ENCODE measurements at places on chromosomes 7 and 10. TPM values are rescaled to one million over a fixed set of nuclear protein-coding genes. Genes with fewer than 3 reads are reported as not detected.
A peak's percentile ranks its signal among the peaks of the same experiment; 100 is the strongest.

- no peak for DNase-seq
Observed at GRCh38 chr10:113022265-113022664, 72.2 kb downstream of the TCF7L2 start.

OLAH gene
- not detected for total RNA-seq

GRCh38 chr7:51680594-51681399, 364.2 kb upstream of the COBL start:
- DNase-seq: no peak

UBE2H gene
- total RNA-seq: 101 TPM

DNA sequence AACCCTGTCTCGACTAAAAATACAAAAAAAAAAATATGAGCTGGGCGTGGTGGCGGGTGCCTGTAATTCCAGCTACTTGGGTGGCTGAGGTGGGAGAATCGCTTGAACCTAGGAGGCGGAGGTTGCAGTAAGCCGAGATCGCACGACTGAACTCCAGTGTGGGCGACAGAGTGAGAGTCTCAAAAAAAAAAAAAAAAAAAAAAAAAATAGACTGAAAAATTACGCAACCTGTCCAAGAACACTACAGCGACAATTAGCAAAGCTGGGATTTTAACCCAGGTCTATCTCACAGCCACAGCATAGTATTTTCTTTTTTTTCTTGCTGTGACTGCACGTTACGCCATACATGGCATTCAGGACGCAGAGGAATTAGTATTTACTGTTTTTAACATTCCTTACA, 1.1 kb upstream of the RABGEF1 start:
- DNase-seq: no peak

GPRIN2 gene
- total RNA-seq: 1.3 TPM

DNA sequence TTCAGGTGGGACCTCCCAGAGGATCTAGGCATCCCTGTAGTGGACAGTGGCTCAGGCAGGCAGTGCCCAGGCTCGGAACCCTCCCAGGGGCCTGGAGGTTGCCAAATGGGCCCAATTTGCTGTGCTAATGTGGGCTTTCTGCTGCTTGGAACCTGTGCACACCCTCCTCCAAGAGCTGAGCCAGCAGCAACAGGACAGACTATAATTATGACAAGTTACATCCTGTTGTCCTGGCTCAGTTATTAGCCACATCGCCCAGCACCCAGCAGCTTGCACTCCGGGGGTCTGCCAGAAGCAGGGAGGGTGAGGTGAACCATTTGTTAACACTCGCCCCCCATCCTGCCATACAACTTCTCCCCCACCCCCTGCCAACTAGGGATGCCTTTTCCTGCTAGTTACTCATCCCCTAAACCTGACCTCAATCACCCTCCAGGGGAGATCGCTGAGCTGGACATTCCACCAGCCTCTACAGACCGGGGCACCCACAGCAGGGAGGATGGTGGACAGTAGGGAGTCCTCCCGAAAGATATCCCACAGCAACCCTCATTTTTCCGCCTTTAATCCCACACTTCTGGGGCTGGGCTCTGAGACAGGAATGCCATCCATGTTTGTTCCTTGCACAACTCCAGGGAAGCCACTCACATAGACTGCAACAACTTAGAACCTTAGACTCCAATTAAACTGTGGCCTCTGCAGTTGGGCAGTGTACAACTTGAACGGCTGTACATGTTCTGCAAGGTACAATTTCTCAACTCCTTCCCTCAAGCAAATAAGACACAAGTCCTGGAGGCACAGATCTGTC, 7.9 kb upstream of the MYL10 start:
- no peak for DNase-seq

GRCh38 chr7:35558841-35559240, 136.1 kb downstream of the HERPUD2 start:
- DNase-seq: no peak

DNA sequence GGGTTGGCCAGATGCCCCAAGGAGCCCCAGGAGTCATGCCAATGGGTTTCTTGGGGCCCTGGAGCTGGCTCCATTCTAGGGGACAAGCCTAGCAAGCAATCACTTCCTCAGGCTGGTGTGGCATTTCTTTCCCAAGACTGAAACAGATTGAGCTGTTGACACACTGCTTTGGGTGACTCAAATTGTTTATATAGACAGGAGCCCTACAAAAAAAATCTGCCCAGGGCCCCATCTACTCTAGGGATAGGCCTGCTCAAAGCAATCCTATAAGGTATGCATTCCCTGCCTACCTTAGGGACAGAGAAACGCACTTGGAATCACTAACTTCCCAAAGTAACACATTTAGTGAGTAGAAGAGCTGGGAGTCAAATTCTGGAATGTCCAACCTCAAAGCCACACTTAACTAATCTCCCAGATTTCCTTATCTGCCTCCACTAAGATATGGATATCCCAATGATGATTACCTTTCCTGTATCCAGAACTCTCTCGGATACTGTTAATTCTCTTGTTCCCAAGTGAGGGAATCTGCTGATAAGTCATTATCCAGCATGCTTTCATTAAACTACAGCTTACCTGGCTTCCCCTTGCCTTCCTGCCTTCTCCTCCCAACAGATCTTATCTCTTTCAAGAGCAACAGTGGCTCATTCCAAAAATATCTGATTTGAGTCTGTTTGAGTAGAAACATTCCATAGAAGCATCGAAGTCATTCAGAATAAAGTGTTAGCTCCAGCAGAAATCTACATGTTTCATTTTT, 3.1 kb downstream of the ABLIM1 start:
- no peak for DNase-seq

DNA sequence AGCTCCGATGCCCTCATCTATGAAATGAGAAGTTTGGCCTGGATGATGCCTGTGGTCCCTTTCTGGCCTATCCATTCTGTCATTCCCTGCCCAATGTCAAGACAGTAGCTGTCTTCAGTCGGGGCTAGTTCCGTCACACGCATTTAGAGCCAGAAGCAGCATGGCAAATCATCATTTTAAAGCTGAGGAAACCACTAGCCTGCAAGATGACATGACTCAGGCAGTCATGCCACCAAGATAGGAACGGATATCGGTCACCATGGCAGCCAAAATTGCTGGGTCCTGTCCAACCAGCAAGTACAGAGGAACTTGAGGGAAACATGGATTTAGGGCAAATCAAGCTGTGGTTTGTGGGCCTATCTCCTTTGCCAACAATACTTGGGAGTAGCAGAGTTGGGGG, 64.5 kb upstream of the MRLN start:
- DNase-seq: no peak

DNA sequence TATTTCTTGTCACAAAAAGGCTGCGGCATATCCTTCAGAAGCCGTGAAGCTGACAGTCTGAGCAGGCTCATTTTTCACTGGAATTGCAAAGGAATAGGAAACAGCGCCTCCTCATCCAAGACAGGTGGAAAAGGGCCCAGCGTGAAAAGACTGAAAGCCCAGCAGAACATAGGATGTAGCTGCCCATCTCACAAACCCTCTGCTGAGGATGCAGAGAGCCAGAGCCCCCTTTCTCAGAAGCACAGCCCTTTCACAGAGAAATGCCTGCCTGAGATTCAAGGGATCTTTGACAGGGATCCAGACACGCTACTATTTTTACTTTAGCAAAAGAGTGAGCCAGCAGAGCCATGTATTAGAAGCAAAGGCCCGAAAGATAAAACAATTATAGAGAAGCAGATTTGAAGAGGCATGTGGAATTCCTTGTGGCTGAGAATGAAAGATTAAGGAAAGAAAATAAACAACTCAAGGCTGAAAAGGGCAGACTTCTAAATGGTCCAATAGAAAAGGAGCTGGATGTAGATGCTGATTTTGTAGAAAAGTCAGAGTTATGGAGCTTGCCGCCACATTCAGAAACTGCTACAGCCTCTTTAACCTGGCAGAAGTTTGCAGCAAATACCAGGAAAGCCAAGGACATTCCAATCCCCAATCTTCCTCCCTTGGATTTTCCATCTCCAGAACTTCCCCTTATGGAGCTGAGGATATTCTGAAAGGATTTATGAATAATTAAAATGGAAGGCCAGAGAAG, 36.9 kb downstream of the GDI2 start:
- DNase-seq: peak; percentile 24

TUBAL3 gene
- 0.31 TPM for total RNA-seq

- no peak for DNase-seq
Observed at GRCh38 chr7:148135116-148135515, 455.4 kb upstream of the C7orf33 start.

DNA sequence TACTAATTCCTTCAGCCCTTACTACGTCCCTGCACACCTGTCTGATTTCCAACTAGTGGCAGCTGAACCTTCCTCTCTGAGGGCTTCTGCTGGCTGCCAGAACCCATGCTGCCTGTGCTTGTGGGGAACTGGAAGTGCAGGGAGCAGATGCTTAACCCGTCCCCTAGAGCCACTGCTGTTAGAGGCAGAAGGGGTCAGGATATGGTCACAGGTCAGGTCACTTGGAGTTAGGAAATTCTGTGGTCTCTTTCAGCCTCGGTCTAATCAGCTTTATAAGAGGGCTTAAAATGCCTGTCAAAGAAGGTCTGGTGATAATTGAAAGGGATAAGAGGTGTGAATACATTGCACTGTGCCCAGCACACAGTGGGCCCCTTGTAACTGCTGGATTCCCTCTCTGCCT, 82.0 kb downstream of the PLPP4 start:
- DNase-seq: no peak

LRRC4 gene
- total RNA-seq: 0.41 TPM

NUTM2B gene
- total RNA-seq: 0.10 TPM

GRCh38 chr7:1428941-1429501, 30.2 kb downstream of the MICALL2 start:
- DNase-seq: peak; percentile 45

PTN gene
- total RNA-seq: 85.1 TPM

FOXP2 gene
- 25.8 TPM for total RNA-seq

DNA sequence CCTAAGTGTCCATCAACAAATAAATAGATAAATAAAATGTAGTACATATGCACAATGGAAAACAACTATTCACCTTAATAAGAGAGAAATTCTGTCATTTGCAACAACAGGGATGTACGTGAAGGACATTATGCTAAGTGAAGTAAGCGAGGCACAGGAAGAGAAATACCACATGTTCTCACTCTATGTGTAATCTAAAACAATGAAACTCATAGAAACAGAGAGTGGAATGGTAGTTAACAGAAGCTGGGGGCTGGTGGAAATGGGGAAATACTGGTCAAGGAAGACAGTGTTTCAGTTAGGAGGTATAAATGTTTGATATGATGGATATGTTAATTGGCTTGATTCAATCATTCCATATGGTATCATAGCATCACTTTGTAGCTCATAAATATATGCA, 43.1 kb downstream of the ARL4A start:
- DNase-seq: no peak

DNA sequence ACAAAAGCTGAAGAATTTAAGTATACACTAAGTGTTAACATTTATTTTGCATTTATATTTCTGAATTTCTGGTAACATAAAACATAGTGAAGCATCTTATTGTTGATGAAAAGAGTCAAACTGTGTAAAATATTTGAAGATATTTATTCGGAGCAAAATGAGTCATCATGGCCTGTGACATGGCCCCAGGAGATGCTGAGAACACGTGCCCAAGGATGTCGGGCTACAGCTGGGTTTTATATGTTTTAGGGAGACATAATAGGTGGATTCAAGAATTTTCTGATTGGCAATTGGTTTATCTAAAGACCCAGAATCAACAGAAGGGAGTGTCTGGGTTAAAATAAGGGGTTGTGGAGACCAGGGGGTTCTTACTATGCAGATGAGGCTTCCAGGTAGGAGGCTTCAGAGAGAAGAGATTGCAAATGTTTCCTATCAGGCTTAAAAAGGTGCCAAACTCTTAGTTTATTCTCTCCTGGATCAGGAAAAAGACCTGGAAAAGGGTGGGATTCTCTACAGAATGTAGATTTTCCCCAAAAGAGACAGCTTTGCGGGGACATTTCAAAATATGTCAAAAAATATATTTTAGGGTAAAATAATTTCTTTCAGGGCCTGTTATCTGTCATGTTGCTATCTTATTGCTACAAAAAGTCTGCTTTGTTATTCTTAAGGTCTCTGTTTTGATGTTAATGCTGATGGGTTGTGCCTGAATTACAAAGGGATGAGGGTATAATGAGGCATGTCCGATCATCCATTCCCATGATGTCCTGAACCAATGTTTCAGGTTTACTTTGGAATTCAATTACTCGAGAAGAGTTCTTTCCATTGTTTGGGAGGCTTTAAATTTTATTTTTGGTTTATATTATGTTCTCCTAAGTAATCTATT, 74.5 kb downstream of the VWDE start:
- no peak for DNase-seq

- DNase-seq: no peak
Observed at GRCh38 chr7:121269798-121270197, 59.0 kb upstream of the WNT16 start.

MYOZ1 gene
- total RNA-seq: 706 TPM

DNA sequence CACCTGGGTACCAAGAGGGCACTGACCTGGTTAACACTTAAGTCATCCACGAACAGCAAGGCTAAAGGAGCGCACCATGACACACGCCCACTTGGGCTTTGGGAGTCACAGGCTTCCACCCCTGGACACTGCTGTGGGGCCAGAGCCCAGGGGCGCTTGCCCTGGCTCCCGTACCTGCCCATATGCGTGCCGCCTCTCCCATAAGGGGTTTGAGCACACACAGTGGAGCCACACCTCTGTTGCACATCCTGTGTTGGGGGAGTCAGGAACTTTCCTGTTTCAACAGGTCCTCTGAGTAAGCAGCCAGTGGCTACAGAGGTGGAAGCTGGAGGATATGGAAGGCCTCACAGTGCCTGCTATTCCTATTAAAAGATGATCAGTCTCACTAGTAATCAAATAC, 152.0 kb downstream of the REEP3 start:
- no peak for DNase-seq
